ENCODE measurements at places on chromosomes 16 and 17. TPM values are rescaled to one million over a fixed set of nuclear protein-coding genes. Genes with fewer than 3 reads are reported as not detected.

OR1E2 gene
- total RNA-seq, result not detected

DNA sequence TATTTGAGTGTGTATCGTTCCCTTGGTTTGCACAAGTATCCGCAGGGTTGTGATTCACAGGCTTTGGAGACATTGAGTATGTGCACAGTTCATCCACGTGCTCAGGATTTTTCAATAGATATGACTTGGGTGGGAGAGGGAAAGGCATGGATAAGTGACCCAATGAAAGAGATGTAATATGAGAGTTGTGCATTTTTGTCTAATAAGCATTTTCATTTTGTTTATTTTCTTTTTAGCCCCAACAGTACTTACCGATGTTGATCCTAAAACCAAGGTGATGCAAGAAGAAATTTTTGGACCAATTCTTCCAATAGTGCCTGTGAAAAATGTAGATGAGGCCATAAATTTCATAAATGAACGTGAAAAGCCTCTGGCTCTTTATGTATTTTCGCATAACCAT lies 14.5 kb downstream of the ALDH3A2 start:
- DNase-seq, result no peak

DNA sequence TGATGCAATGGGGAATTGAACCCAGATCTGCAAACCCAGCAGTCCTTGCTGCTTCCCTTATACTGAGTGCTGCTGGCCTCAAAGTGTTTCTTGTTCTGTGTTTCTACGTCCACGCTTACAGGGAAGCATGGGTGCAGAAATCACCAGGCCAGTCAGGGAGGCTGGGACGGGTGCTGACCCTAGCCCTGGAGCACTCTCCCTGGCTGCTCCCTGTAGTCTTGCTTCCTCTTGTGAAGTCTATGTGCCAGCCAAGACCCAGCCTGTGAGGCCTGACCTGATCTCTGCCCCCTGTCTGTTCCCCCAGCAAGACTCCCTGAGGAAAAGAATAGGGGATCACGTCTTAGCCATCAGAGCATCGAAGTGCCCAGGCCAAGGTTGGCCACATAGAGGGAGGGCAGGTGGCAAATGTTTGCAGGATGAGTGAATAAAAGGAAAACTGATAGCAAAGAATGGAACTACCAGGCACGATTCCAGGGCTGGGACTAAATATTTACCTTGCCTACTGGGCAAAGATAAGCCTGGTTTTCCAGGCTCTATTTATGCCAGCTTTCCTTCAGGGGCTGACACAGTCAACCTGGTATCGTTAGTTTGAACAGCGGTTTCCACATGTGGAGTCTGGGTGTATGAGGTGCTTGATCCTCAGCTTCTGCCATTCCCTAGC lies 41.2 kb upstream of the RHOT1 start:
- no peak for DNase-seq

DNA sequence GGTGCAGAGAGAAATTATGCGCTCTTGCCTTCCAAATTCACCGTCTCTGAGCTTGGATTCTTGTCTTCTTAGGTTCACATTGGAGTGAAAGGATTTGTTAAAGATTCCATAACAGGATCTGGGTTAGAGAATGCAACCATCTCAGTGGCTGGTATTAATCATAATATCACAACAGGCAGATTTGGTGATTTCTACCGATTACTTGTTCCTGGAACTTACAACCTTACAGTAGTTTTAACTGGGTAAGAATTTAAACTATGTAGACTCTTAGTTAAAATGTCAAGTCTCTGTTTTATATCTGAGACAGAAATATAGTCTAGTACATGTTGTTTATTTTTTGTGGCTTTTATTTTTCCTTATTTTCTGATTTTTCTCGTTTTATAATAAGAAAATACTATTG lies 42.9 kb downstream of the CPD start:
- no peak for DNase-seq

DNA sequence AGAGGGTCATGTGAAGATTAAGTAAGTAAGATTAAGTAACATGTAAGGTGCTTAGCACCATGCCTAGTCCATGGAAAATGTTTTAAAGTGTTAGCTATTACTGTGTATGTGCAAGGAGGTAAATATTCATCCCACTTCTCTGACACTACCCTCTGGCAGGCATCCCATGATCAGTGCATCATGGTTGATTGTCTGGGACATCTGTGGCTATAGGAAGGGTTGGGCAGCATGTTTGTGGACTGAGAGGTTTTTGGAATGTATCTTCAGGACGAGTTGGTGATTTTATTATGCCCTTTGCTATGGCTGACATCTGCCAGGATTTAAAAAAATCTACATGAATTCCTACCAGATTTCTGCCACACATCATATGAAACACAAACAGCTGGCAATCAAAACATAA lies 6.5 kb upstream of the TAOK1 start:
- DNase-seq, result no peak

DNA sequence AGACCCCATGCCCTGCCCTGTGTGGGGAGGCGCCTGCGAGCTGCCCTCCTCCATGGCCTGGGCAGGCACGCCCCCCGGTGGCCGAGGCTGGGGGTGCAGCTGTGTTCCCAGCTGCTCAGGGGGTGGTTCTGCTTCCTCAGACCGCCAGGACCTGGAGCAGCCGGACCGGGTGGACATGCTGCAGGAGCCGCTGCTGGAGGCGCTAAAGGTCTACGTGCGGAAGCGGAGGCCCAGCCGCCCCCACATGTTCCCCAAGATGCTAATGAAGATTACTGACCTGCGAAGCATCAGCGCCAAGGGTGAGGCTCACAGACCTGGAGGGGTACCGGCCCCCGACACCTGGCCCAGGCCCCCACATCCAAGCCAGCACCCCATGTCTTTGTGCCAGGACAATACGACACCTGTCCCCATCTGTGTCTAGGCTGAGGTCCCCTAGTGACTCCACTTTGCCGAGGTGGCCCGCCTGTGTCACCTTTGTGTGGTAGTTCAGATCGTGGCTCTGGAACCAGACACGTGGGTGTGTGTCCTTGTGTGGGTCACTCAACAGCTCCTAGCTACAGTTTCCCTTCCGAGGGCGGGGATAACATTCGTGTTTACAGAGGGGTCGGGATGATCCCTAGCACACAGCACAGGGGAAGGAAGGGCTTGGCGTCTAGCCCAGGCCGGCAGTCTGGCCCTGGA lies 9.3 kb downstream of the GJD3 start:
- peak; percentile 86 for DNase-seq

MAF gene
- 19.6 TPM for total RNA-seq

GRCh38 chr17:30957741-30958140 lies 13.1 kb upstream of the RNF135 start:
- DNase-seq, result no peak

DNA sequence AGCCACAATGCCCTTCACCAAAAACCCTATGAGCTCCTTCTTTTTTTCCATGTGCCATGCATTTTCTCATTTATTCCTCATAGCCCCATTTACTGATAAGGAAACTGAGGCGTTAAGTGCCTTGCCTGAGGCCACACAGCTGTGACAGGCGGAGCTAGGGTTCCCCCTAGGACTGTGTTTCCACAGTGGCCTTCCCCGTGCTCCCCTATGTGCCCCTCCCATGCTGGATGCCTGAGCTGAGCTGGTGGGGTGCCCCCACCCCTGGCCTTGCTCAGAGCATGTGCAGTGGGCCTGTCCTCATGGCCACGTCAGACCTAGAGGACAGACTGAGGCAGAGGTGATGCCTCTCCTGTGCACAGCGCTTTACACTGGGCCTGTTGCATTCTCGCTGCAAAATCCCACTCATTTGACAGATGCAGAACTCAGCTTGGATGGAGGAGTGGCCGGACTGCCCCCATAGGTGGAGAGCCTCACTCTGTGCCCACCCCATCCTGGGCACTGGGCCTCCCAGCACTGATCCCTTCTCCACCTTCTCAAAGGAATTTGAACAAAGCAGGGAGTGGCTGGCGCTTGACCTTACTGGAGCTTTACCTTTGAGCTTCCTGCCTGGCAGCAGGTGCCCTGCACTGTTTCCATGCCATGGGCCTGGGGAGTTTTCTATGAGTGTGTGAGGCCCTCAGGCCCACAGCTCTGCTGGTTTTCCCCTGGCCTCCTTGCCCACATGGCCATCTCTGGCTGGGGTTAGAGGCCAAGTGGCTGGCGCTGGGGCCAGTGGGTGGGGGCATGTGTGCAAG lies 2.6 kb downstream of the MAP2K3 start:
- DNase-seq, result no peak

- no peak for DNase-seq
These were observed 167.9 kb upstream of the NOL11 start for GRCh38 chr17:67549820-67550219.

GRCh38 chr17:32382526-32383223 lies 32.7 kb downstream of the ZNF207 start:
- DNase-seq, result no peak

- no peak for DNase-seq
These were observed 86.0 kb downstream of the VAT1L start for GRCh38 chr16:77874347-77874746.

GRCh38 chr16:68219725-68220351 lies 16.1 kb downstream of the ESRP2 start:
- no peak for DNase-seq

CLEC18B gene
- 0.32 TPM for total RNA-seq

ZFPM1 gene
- total RNA-seq, result 3.6 TPM

MGRN1 gene
- 27.9 TPM for total RNA-seq

KRT13 gene
- not detected for total RNA-seq

LLGL2 gene
- 3.6 TPM for total RNA-seq

DNA sequence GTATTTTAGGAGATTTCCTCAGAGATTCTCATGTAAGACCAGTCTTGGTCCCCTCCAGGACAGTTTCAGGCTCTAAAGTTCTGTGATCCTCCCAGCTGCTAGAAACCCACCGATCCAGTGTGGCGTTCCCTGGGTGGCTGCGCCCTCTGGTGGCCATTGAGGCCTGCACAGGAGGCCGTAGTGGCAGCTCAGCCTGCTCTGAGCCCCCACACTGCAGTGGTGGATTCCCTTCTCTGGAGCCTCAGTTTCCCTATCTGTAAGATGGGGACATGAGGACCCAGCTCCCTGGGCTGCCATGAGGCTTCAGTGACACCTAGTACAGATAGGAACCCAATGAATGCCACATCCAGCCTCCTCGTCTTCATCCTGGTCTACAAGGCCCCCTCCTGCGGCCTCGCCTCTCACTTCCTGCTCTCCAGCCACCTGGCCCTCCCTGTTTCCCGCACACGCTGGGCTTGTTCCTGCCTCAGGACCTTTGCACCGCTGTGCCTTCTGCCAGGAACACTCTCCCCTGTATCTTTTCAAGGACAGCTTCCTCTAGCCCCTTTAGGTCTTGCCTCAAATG lies 16.5 kb downstream of the CCDC102A start:
- DNase-seq, result peak; percentile 88

KRT25 gene
- total RNA-seq, result not detected

QPRT gene
- 31.8 TPM for total RNA-seq

- no peak for DNase-seq
These were observed 828 bp downstream of the EMP2 start for GRCh38 chr16:10579575-10579964.

CLUH gene
- 175 TPM for total RNA-seq

GRCh38 chr17:8875957-8876356 lies 8.5 kb upstream of the PIK3R6 start:
- no peak for DNase-seq

DNA sequence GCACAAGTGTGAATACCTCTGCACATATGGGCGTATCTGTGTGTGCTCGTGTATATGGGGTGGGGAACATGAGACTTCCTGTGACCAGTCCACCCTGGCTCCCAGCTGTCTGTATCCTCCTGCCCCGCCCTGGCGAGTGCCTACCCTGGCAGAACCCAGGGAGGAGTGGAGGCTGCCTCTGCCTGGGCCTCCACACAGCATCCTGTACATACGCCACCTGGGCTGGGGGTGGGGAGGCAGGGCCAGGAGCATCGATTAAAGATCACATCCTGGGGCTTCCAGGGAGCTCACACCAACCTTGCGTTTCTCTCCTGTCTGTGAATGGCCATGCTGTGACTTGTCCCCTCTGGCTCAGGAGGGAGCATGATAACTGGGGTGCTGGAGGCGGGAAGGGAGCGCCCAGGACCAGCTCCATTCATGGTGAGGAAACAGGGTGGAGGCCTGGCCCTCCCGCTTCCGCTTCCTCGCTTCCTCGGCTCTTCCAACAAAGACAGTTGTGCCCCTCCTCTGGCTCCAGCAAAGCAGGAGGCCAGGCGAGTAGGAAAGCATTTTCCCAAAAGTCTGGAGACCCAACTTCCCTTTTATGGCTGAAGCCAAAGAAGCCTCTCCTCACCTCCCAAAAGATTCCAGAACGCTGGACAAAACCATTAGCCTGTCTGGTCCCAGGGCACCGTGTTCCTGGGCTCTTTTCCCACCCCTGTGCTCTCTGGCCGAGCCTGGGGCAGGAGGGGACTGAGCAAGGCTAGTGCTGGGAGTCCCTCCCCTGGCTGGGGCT lies 22.9 kb downstream of the ADAM11 start:
- DNase-seq, result peak; percentile 75

GRCh38 chr16:71476457-71477124 lies 12.5 kb downstream of the ZNF19 start:
- no peak for DNase-seq

DNA sequence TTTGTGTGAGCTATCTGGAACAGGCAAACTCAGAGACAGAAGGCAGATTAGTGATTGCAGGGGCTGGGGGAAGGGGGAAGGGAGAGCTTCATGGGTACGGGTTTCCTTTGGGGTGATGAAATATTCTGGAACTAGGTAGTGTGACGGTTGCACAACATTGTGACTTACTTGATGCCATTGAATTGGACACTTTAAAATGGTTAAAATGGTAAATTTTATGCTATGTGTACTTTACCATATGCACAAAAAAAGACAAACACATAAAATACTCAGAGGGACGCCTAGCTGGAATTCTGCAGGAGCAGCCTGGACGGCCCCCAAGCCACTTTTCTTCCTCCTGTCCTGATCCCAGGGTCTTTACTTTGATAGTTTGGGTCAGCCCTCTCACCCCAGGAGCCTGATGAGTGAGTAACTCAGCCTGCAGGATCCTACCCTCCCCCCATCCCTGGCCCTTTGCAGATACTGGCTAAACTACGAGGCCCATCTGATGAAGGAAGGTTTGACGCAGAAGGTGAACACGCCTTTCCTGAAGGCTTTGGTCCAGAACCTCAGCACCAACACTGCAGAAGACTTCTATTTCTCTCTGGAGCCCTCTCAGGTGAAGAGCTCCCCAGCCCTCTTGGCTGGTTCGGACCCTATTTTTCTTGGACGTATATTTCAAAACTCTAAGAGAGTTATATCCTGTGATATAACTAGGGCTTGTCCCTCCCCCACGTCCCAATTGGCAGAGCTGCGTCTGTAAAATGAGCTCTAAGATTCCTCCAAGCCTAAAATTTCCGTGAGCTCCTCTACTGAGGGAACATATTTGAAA lies 7.8 kb downstream of the ADGRG3 start:
- no peak for DNase-seq

- no peak for DNase-seq
These were observed 141.3 kb downstream of the HS3ST3A1 start for GRCh38 chr17:13460261-13461000.

GRCh38 chr16:31224092-31224955 lies 7.4 kb upstream of the PYDC1 start:
- no peak for DNase-seq

GP1BA gene
- total RNA-seq, result not detected

DRG2 gene
- 20.2 TPM for total RNA-seq

DNA sequence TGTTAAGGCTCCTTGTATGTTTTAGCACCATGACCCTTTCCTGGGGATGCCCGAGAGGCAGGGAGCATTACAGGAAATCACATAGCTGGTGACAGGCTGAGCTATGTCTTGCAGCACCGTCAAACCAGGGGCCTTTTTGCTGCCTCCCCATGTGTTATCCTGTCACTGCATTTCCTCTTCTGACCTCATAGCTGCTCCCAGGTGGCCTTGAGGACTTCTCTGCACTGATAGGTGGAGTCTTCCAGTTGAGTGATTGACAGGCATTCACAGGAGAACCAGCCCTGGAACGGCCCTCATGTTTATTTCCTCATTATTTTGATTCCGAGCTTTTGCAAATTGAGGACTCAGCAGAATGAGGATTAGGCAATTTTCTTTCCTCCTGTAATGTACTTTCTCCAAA lies 349.6 kb downstream of the HAPSTR1 start:
- DNase-seq, result no peak

GRCh38 chr17:30545024-30545423 lies 67.8 kb downstream of the GOSR1 start:
- DNase-seq, result no peak

Data from Right ventricle myocardium superior (tissue), 1 donor.